Stimulated activated CD4-positive, alpha-beta T cell treated with anti-CD3 and anti-CD28 coated beads, Interleukin-12 subunit alpha, Interleukin-12 subunit beta, amount 100 ng/mL, for 4 hours (primary cell): ENCODE measurements at places on chromosomes 6 and 20.

GRCh38 chr6:125727216-125727615 is 22.2 kb upstream of the HEY2 start:
- no peak for DNase-seq

DNA sequence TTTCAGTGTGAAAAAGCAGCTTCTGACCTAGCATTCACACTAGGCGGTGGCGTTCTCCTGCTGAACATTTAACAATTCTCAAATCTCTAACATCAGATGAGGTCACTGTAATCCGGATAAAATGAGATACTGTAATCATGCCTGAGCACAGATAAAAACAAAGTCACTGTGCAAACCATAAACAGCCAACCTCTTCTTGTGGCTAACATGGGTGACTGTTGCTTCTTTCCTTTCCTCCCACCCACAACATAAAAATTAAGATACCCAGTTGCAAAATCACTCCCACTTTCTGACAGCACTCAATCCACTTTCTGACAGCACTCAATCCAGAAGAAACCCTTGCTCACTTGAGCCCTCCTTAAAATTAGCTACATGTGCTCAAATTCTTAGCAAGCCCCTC is 11.5 kb upstream of the ALDH8A1 start:
- DNase-seq = no peak

GRCh38 chr20:22616551-22616950 is 32.2 kb upstream of the FOXA2 start:
- DNase-seq = no peak

- no peak for DNase-seq
Observed at GRCh38 chr6:44558832-44559251, 171.3 kb downstream of the CDC5L start.

- DNase-seq = no peak
Observed at GRCh38 chr6:78611886-78612480, 255.4 kb upstream of the IRAK1BP1 start.

DNA sequence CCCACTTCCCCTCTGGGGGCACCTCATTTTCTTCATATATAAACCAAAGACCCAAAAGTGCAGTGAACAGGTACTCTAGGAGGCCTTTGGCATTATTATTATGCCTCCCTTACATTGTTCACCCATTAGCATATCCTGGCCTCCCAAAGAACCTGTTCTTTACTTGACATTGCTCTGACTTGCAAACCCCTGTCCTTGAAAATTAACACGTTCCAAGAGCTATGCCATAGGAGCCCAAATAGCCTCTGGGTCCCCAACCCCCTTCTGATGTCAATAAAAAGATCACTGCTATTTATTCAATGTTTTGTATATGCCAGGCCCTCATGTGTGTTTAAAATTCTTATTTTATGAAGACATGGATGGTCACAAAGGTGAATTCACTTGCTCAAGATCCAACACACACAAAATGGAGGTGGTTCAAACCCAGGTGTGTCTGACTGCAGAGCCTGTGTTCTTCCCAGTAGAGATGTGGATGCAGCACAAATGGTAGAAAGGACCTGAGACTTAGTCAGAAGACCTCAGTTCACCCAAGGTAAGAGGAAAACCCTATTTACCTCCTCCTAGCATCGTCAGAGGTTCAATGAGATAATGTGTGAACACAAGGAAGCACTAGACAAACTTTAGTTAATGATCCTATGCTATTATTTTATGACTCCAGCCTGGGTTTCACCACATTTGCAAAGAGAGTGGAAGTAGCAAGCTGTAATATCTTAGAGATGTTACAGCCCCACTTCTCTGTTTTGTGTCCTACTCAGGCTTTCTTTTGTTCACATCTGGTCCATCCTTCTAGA is 36.6 kb downstream of the BCL2L1 start:
- no peak for DNase-seq

DNA sequence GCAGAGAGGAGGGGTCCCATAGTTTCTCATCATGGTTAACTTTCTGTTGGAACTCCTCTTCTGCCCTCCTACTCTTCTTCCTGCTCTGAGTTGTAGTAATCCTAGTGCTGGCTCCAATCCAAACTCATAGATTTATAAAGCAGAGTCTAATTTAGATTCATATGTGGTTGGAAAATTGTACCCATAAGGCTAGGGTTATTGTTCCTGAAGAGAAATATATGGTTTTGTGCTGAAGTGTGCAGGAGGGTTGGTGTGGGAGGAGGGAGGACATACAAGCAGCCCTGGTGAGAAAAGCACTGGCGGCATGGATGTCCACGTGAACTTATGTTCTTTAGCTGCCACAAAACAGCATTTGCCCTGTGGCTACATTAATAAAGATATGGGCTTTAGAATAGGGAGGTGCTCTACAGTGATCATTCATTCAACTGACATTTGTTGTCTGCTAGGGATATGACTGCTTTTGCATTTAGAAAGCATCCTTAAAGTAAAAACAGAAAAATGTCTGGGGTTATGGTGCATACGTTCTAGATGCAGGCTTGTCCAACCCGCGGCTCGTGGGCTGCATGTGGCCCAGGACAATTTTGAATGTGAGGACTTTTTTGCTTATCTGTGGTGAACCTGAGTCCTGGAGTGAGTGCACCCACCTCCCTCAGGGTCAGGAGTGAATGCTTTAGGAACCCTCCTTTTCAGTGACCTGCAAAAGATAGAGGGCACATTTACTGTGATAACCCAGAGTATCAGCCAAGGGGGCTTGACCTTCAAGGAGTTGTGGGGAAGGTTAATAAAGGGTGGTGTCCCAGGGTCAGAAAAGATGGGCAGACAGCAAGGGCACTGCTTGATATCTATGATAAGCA is 4.1 kb downstream of the HLA-A start:
- no peak for DNase-seq

- no peak for DNase-seq
Observed at GRCh38 chr6:170058878-170059485, 231.9 kb downstream of the DLL1 start.

GRCh38 chr6:163816441-163816840 is 401.9 kb downstream of the QKI start:
- no peak for DNase-seq

DNA sequence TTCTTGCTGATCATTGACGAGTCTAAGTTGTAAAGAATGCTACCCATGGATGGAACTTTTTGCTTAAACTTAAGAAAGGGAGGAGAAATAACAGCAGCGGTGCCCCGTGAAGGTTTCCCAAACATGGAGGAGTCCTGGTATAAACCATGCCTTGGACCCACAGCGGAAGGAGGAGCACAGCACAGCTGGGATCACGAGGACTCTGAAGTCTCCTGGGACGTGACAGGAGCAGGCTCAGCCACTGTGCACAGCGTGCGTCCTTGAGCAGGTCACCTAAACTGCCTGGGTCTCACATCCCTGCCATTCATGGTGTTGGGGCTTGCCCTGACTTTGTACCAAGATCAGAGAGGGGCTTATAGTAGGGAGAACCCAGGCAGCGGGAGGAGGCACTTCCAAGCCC is 56.1 kb upstream of the UNC93A start:
- DNase-seq = no peak

DNA sequence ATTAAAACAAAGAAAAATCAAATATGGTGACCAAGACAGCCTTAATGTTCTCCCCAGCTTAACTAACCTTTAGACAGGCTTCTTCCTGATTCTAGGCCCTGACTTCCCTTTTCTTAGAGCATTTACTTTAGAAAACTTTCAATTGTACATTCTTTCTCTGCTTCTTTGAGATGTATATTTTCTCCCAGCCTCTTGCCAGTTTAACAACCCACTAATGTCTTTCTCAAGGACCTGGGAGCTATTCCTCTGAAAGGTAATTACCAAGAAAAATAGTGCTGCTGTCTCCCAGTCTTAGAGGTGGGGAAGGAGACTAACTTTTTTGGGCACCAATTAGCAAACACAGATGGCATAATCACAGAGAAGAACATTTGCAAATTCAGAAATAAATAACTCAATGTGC is 62.8 kb upstream of the KCNQ5 start:
- DNase-seq = no peak

GRCh38 chr6:84766118-84766798 is 1.9 kb upstream of the TBX18 start:
- DNase-seq = no peak

GRCh38 chr20:43563429-43563828 is 4.6 kb downstream of the SGK2 start:
- no peak for DNase-seq

- DNase-seq = no peak
Observed at GRCh38 chr6:159494586-159494972, 198.5 kb downstream of the SOD2 start.

DNA sequence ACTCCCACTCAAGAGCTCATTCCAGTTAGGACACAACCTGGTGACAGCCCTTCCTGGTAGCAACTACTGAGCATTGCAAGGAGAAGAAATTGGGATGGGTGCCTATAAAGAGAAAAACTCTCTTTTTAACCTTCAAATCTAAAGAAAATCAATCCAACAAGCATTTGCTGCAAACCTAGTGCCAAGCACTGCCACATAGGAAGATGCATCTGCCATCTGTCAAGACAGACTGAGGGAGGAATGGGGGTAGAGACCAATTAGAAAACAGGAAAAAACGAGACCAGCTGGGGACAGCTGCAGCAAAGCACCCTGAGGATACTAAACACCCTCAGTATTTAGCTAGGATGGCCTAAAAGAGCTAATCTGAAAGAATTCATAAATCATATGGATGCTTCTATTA is 27.9 kb downstream of the HLA-DMB start:
- no peak for DNase-seq

DNA sequence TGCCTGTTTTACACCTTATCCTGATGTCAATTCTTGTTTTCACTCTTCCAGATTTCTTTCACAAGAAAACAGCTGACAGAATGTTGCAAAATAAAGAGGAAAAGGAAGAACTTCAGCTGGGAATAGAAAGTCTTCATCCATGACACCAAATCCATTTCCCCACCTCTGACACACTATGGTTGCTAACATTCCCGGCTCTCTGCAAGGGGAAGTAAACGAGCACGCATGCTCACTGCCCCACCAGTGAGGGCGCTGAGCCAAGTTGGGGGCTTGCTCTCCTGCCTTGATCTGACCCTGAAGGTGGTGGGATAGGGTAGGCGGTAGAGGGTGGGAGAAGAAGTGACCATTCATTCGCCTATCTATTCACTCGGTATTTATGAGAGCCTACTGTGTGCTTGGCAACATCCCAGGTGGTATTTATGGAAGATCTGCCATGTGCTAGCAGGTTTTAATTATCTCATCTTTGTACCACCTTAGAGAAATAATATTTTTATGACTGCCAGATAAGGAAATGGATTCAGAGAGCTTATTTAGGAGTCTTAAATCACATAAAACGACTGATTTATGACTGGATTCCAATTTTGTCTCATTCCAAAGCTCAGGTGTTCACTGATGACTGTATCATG is 206.2 kb downstream of the FOXC1 start:
- no peak for DNase-seq

GRCh38 chr6:102223942-102224341 is 830.4 kb downstream of the GRIK2 start:
- DNase-seq = no peak

DNA sequence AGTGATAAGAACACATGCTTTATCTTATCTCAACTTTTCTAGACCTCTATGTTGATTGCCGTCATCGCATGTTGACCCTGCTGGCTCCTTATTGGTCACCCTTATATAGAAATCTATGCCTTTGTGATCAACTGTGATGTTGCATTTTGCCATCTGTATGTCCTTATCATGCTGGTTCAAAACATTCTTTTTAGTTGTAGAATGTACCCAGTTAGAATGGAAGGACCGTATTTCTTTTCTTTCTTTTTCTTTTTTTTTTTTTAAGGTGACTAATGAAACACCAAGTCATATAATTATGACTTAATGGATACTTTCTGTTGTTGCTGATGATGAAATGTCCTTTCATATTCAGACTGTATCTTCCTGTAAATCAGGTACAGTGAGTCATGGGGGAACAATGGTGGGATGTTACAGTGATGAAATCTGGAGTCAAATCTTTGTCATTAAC is 145.9 kb upstream of the CITED2 start:
- DNase-seq = no peak

GRCh38 chr20:38134427-38135270 is 30.4 kb downstream of the TGM2 start:
- DNase-seq = no peak

DNA sequence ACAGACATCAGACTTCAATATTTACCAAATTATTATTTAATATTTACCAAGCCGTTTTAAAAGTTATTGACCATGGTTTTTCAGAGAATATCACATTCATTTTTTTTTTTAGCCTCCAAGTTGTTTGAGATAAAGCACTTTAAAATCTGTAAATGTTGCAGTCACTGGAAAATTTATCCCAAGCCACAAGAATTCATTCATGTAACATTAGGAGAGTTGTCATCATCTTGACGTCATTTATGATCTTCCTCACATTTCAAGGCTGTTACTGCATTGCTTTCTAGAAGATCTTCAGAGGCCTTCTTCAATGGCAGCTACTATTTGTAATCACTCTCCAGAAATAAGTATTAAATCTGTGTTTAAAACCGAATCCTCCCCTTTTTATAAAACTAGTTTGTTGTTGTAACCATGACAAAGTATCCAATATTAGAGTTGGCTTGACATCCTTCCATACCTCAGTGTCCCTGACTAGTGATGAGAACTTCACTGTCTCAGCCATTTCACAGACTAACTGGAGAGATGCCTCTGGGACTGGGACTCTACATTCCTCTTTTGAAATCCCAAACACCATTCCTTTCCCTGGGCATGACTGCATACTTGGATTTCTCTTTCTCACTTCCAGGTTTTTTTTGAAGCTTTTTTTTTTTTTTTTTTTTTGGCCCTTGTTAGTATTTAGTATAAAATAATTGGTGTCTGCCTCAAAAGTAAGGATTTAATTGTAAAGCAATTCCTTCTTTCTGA is 100.1 kb downstream of the ZFAND3 start:
- DNase-seq = no peak

DNA sequence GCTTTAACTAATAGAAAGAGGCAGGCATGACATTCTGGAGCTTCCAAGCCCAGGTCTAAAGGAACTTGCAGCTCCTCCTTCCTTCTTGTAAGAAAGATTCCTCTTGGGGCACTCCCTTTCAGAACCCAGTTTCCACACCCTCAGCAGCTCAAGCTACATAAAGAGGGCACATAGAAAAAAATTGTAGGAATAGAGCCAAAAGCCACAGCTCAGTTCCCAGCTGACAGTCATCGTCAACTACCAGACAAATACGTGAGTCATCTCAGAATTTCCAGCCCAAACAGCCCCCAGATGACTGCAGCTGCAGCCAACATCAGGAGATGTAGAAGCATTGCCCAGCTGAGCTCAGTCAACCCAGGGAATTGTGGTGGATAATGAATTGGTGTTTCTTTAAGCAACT is 349.8 kb upstream of the ARID1B start:
- no peak for DNase-seq
